ENCODE measurements at places on chromosomes 16 and 17. TPM values are rescaled to one million over a fixed set of nuclear protein-coding genes. Genes with fewer than 3 reads are reported as not detected.

ABCA8 gene
- not detected for total RNA-seq

KRTAP16-1 gene
- not detected for total RNA-seq

CACNG1 gene
- not detected for total RNA-seq

OVCA2 gene
- 35.8 TPM for total RNA-seq

NPIPB13 gene
- total RNA-seq = 15.5 TPM
